ENCODE measurements at places on chromosomes 4 and X.

GRCh38 chr4:164023214-164023613 is 528.7 kb downstream of the TMA16 start:
- DNase-seq: no peak

DNA sequence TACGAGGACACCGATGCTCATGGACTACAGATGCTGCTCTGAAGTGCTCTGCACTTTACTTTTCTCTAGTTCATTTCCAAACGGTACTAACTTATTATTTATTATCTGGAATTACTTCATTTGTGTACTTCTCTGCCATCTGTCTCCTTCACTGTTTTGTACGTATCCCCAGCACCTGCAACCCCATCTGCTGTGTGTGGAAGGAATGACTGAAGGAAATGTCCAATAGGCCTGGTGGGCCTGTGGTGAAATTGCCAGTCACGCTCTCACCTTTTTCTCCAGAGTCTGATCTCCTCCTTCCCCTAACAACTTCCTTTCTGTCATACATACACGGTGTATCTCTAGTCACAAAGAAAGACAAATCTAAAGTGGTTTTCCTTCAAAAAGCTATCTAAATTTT is 12.9 kb downstream of the TMEM154 start:
- no peak for DNase-seq

GRCh38 chr4:125551466-125551865 is 236.7 kb downstream of the FAT4 start:
- DNase-seq: no peak

DNA sequence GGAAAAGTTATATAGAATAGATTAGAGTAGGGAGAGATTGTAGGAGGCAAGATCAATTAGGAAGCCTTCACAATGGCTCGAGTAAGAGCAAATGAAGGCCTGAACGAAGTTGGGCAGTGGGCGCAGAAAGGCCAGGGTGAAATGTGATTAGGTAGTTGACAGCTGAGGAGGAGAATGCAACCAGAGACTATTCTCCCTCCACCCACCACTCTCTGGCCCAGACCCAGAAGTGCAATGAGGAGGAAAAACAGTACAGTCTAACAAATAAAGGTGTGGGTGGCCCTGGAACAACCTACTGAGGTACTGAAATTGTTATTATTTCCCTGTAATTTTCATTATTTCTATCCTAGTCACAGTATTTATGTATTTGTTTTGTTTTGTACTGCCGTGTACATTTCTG is 176.7 kb downstream of the SLC39A8 start:
- DNase-seq: no peak

- DNase-seq: no peak
These were observed 54.9 kb downstream of the WDR19 start for GRCh38 chr4:39237179-39237578.

- DNase-seq: no peak
These were observed 57.3 kb upstream of the ENPEP start for GRCh38 chr4:110418641-110419040.

- DNase-seq: peak; percentile 72
These were observed 31.7 kb upstream of the PDLIM3 start for GRCh38 chr4:185566972-185567371.

GRCh38 chr4:40682290-40683101 is 52.8 kb upstream of the RBM47 start:
- DNase-seq: no peak

DNA sequence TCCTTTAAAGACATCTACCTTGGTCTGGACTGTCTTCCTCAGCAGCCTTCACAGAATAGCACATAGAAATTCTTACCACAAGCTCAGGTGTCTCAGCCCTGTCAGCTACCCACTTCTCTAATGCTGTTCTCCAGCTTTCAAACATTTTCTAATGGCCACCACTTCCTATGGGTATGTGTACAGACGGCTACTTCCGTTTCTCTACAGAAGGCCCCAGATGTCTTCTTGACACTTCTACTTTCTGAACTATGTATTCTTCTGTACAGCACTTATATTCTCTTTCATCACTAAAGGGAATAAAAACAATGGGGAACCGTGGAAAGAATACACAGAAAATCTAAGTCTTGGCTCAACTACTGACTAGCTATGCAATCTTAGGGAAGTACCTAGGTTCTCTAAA is 13.3 kb downstream of the OPHN1 start:
- DNase-seq: no peak
